ENCODE measurements at places on chromosomes 3 and 15. TPM values are rescaled to one million over a fixed set of nuclear protein-coding genes. Genes with fewer than 3 reads are reported as not detected.

Gene AGTR1
- total RNA-seq: under 0.01 TPM

Gene GOLGA6D
- not detected for total RNA-seq

Gene PARP15
- total RNA-seq: 0.32 TPM

Gene SENP8
- 2.0 TPM for total RNA-seq

Gene CPNE9
- not detected for total RNA-seq

All from epithelial cell of umbilical artery (primary cell).